ENCODE measurements at places on chromosomes 1 and 21. TPM values are rescaled to one million over a fixed set of nuclear protein-coding genes. Genes with fewer than 3 reads are reported as not detected.
A peak's percentile ranks its signal among the peaks of the same experiment; 100 is the strongest.

GRCh38 chr1:30872033-30872947 is 36.3 kb downstream of the SDC3 start:
- H3K27ac ChIP-seq: no peak overlapping the region
- H3K27me3 ChIP-seq: peaks cover 6% of the 10 kb centered on the region
- no peaks in the 10 kb centered on the region for H3K36me3 ChIP-seq
- no peaks in the 10 kb centered on the region for H3K4me1 ChIP-seq
- no peak overlapping the region for H3K4me3 ChIP-seq
- no peak for DNase-seq

DNA sequence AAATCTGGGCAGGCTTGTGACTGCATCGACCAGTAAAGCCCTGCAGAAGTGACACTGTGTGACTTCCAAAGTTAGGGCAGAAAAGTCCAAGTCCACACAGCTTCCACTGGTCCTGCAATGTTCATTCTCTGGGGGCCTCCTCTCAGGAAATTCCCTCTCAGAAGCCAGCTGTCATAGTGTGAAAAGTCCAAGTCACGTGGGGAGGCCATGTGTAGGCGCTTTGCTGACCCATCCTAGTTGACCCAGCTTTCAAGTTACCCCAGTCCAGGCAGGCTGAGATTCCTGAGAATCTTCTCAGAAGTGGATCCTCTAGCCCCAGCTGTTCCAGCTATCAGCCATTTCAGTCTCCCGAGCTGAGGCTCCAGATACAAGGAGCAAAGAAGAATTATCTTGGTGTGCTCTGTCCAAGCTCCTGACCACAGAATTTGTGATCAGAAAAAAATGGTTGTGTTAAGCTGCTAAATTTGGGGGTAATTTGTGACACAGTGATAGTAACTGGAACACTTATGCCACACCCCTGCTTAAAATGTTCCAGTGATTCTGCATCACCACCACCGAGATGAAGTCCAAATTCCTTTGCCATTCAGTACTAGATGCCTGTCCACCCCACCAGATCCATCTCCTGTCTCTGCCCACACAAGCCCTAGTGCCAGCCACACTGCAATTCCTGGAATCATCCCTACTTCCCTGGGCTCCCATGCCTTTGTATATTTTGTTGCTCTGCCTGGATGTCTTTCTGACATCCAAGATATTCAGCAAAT is 2.5 kb upstream of the STUM start:
- no peak overlapping the region for H3K27ac ChIP-seq
- H3K36me3 ChIP-seq: no peaks in the 10 kb centered on the region
- peaks cover 23% of the 10 kb centered on the region for H3K27me3 ChIP-seq
- DNase-seq: no peak
- H3K4me1 ChIP-seq: peaks cover 14% of the 10 kb centered on the region
- no peak overlapping the region for H3K4me3 ChIP-seq

DNA sequence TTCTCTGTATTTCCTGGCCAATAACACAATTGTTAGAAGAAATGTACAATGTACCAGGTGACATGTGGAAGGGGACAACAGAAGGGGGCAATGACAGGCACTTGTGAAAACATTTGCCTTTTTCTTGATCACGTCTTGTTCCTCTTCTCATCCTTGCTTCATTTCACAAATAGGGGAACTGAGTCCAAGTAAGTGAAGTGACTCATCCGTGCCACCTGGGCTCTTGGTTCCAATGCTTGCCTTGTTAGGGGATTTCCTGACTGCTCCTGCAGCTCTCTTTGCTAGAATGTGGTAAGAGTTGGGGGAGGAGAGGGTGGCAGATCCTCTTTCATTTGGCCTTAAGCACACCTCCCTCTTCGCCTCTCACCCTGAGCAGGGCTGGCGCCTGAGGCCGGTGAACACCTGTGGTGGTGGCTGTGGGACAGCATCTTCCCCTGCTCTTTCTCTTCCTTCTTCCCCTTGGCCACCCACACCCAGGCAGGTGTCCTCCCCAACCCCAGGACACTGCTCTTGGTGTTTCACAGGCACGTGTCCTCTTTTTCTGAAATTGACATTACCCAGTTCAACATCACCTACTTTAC is 2.2 kb upstream of the RHEX start:
- H3K4me1 ChIP-seq: peaks cover 37% of the 10 kb centered on the region
- no peaks in the 10 kb centered on the region for H3K27me3 ChIP-seq
- DNase-seq: peak; percentile 76
- H3K27ac ChIP-seq: peak overlapping the region; percentile 57

DNA sequence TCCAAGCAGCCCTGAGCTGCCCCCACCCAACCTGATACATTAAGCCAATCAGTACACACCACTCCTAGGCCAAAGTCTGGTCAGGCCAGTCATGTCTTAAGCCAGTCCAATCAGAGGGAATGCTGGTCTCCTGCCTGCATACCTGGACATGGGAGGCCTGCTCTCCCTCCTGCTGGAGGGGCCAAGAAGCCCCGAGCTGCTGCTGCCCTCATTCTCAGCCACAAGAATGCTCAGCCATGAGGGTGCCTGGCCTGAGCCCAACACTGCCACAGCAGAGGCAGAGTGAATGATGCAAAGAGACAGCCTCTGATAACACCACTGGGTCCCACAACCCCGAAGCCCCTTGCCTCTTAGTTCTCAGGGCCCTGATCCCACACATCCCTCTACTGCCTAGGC is 23.0 kb downstream of the CHD5 start:
- H3K4me1 ChIP-seq: peaks cover 8% of the 10 kb centered on the region
- H3K4me3 ChIP-seq: no peak overlapping the region
- no peak for DNase-seq
- no peak overlapping the region for H3K27ac ChIP-seq

Gene RUNX3
- 153 TPM for total RNA-seq

Gene UQCRHL
- total RNA-seq: 2.5 TPM
